ENCODE measurements at places on chromosomes 11 and 22.

GRCh38 chr11:97224396-97224795 is 834.6 kb downstream of the JRKL start:
- no peak for DNase-seq

GRCh38 chr11:31714840-31715239 is 96.3 kb downstream of the PAX6 start:
- no peak for DNase-seq

DNA sequence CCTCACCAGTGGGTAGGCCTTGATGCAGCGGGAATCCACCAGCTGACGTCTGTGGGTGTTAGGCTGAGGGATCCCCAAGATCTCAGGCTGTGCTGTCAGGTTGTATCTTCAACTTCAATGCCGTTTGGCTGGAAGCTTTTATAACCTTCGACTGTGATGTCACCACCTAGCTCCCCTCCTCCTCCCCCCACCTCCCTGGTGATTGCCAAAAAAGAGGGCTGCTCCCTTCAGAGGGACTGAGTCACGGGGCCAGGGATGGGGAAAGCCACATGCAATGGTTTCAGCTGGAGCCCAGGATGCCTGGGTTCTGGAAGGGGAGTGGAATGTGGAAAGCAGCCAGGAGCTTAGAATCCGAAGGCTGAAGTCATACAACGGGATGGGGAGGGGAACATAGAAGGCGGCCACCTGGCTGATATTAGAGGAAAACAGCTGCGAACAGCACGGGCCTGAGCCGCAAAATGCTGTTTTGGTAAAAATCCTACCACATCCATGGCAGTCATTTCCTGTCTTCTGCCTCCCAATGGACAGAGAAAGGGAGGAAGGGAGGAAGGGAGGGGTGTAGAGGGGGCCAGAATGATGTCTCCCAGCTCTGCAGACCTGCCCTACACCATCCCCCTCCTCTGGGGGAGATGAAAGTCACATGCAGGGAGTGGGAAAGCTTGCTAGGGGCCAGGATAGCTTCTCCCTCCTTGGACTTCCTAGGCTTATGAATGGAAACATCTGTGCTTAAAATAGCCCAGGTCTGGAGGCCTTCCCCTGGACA is at the start of gene LRRN4CL:
Gene LRRN4CL, minus strand, starts transcription at position 110 of the 763 bp plus-strand sequence. CDS start 1,022 bp downstream, outside the sequence.
- no peak for DNase-seq

- DNase-seq = no peak
Observed at GRCh38 chr11:131661132-131661531, 290.7 kb downstream of the NTM start.

All from stimulated activated naive CD8-positive, alpha-beta T cell treated with anti-CD3 and anti-CD28 coated beads, Interleukin-15, Interleukin-2, amounts not matched to agents 100 U/mL and 50 U/mL, for 24 hours (primary cell).